Bronchus fibroblast of lung (primary cell): ENCODE measurements at places on chromosomes 5 and 9. TPM values are rescaled to one million over a fixed set of nuclear protein-coding genes. Genes with fewer than 3 reads are reported as not detected.

Gene STC2
- 78.9 and 86.2 TPM in 2 replicates for total RNA-seq

Gene GNE
- total RNA-seq: 28.7 and 28.9 TPM in 2 replicates

Gene DHX29
- 20.7 and 25.4 TPM in 2 replicates for total RNA-seq

Gene LSM11
- total RNA-seq: 1.6 and 2.2 TPM in 2 replicates

Gene LCN9
- total RNA-seq: not detected in 2 replicates

Gene TMED9
- 139 and 146 TPM in 2 replicates for total RNA-seq

Gene NR4A3
- under 0.01 and 0.15 TPM in 2 replicates for total RNA-seq

Gene CYFIP2
- total RNA-seq: 6.7 and 10.3 TPM in 2 replicates

Gene GPR107
- 17.1 and 17.5 TPM in 2 replicates for total RNA-seq

Gene HBEGF
- 2.4 and 3.5 TPM in 2 replicates for total RNA-seq

Gene SMIM3
- 35.8 and 37.0 TPM in 2 replicates for total RNA-seq

Gene ACSL6
- total RNA-seq: under 0.01 TPM in 1 of 2 replicates, not detected in the other

Gene ELOVL7
- 0.34 TPM in 1 of 2 replicates, not detected in the other for total RNA-seq

Gene OR1J2
- not detected in 2 replicates for total RNA-seq

Gene ZNF622
- total RNA-seq: 27.5 and 30.6 TPM in 2 replicates

Gene LHX3
- not detected in 2 replicates for total RNA-seq

Gene PCDHGA2
- total RNA-seq: 0.50 and 0.59 TPM in 2 replicates

Gene WNT8A
- not detected in 2 replicates for total RNA-seq

Gene PCDHA6
- 0.15 TPM in 1 of 2 replicates, not detected in the other for total RNA-seq

Gene ACTBL2
- 0.15 and 0.34 TPM in 2 replicates for total RNA-seq

Gene TSLP
- 1.2 and 1.3 TPM in 2 replicates for total RNA-seq

Gene CHSY3
- 1.8 and 2.4 TPM in 2 replicates for total RNA-seq

Gene SPINK4
- not detected in 2 replicates for total RNA-seq

Gene PSAT1
- 178 and 211 TPM in 2 replicates for total RNA-seq

Gene ELL2
- total RNA-seq: 38.5 and 44.9 TPM in 2 replicates

Gene DNLZ
- 53.7 and 65.4 TPM in 2 replicates for total RNA-seq

Gene CEP120
- total RNA-seq: 11.9 and 15.8 TPM in 2 replicates

Gene ADAMTSL2
- not detected in 2 replicates for total RNA-seq

Gene SLC6A19
- not detected in 2 replicates for total RNA-seq

Gene CKS2
- total RNA-seq: 387 TPM in 2 replicates

Gene PCDHGC3
- total RNA-seq: 39.3 and 42.2 TPM in 2 replicates

Gene GFI1B
- total RNA-seq: under 0.01 TPM in 1 of 2 replicates, not detected in the other

Gene DMAC1
- total RNA-seq: 10.1 and 12.5 TPM in 2 replicates

Gene PIP5KL1
- 2.1 and 4.0 TPM in 2 replicates for total RNA-seq

Gene IFNA13
- total RNA-seq: not detected in 2 replicates

Gene LCN6
- not detected in 2 replicates for total RNA-seq

Gene ARID3C
- not detected in 2 replicates for total RNA-seq

Gene F2RL1
- total RNA-seq: 16.5 and 20.2 TPM in 2 replicates

Gene PIP5K1B
- not detected in 2 replicates for total RNA-seq

Gene ASB6
- 23.5 and 23.6 TPM in 2 replicates for total RNA-seq

Gene PCDHB2
- total RNA-seq: 0.34 and 0.45 TPM in 2 replicates

Gene OTULINL
- total RNA-seq: 1.0 TPM in 2 replicates

Gene RNF38
- 5.7 and 6.4 TPM in 2 replicates for total RNA-seq

Gene DOCK8
- under 0.01 TPM in 1 of 2 replicates, not detected in the other for total RNA-seq

Gene TIMD4
- total RNA-seq: not detected in 2 replicates
